ENCODE measurements at places on chromosomes 13 and 19.

GRCh38 chr13:30633861-30634260 lies 16.1 kb downstream of the USPL1 start:
- DNase-seq, result no peak

DNA sequence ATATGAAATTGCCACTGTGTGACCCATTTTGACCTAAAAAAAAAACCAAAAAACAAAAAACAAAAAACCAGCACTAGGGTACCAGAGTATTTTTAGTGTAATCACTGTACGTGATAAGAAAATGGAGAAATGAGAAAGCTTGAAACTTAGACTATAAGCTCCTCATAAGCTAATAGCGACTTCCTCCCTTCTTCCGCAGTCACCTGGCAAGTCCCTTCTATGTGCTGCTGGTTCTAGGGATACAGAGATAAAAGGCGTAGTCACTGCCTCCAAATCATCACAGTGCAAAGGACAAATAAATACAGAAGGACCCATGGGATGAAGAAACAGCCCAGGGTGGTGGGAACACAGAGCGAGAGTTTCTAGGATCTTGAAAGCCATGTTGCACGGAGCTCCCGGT lies 190.3 kb downstream of the TM9SF2 start:
- no peak for DNase-seq

- DNase-seq, result no peak
Observed at GRCh38 chr13:23859904-23860303, 29.3 kb downstream of the MIPEP start.

DNA sequence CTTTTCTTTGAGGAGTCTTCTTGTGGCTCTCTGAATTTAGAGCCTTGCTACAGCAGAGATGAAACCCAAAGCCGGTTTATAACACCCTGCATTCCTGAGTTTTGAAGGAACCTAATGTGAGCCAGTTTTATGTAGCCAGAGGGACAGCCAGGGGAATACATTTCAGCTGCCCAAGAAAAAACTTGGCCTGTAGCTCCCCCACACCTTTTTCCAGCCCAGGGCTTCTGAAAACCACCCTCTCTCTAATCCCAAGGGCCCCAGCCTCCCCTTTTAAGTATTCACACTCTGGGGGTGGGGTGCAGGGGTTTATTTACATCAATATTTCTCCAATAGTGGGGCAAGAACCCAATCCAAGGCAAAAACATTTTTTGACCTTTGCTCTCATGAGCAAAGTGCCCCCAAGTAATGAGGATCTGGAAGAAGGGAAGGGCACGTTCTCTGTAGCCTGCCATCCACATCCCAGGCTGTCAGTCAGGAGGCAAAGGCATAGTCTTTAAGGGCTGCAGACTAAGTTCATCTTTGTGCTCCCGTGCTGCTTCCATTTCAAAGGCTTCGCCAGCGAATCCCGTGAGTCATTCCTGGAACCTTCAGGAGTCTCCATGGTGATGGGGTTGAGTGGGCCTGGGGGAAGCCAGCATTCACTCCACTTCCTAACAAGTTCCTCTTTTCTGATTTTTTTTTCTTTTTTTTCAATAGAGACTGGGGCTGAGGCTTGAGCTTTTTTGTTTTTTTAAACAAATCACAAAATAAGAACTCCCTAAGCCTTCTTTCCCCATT lies 33.2 kb upstream of the MEDAG start:
- DNase-seq, result peak; percentile 71

- DNase-seq, result no peak
Observed at GRCh38 chr19:54281007-54281728, at the start of gene LILRB2. Gene LILRB2, minus strand, starts transcription at chr19:54281110. Its CDS starts 614 bp downstream, at chr19:54280496.
